ENCODE measurements at places on chromosomes 16 and 17.

- no peak for DNase-seq
Observed at GRCh38 chr17:70041540-70041939, 33.5 kb upstream of the KCNJ16 start.

- no peak for DNase-seq
Observed at GRCh38 chr17:12789075-12789480, 220 bp upstream of the ARHGAP44 start.

DNA sequence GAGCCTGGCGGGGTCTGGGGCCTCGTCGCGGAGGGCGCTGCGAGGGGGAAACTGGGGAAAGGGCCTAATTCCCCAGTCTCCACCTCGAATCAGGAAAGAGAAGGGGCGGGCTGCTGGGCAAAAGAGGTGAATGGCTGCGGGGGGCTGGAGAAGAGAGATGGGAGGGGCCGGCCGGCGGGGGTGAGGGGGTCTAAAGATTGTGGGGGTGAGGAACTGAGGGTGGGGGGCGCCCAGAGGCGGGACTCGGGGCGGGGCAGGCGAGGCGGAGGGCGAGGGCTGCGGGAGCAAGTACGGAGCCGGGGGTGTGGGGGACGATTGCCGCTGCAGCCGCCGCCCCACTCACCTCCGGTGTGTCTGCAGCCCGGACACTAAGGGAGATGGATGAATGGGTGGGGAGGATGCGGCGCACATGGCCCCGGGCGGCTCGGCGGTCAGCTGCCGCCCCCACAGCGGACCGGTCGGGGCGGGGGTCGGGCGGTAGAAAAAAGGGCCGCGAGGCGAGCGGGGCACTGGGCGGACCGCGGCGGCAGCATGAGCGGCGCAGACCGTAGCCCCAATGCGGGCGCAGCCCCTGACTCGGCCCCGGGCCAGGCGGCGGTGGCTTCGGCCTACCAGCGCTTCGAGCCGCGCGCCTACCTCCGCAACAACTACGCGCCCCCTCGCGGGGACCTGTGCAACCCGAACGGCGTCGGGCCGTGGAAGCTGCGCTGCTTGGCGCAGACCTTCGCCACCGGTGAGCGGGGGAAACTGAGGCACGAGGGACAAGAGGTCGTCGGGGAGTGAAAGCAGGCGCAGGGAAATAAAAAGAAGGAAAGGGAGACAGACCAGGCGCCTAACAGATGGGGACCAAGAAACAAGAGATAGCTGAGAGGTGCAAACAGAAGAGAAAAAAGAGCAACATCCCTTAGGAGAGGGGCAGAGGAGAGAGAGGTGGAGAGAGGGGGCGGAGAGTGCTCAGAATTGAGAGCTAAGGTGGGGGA lies at the start of gene PNMT:
Gene PNMT (plus strand): TSS at position 509 of the 980 bp plus-strand sequence. CDS start 23 bp downstream, at position 532.
- DNase-seq: peak; percentile 83

DNA sequence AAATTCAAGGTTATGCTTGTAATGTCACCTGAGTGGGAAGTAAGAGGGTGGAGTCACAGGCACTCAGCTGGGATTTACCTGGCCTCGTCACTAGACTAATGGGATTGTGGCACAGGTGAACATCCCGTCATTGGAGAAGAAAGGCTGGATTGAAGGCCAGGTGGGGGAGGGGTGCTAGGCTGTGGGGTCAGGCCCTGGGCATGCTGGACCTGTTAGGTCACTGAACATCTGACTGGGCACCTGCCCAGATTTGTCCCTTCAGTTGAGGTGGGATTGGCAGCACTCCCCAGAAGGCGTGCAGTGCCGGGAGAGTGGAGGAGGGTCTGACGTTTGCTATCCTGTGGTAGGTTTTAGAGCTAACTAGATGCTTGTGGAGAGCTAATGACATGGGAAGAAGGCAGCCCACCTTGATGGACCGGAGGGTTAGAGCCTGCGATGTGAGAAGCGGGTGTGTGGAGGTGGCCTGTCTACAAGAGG lies 161.5 kb upstream of the ZNF267 start:
- DNase-seq: no peak

GRCh38 chr16:22335668-22336246 lies 38.5 kb downstream of the POLR3E start:
- no peak for DNase-seq

DNA sequence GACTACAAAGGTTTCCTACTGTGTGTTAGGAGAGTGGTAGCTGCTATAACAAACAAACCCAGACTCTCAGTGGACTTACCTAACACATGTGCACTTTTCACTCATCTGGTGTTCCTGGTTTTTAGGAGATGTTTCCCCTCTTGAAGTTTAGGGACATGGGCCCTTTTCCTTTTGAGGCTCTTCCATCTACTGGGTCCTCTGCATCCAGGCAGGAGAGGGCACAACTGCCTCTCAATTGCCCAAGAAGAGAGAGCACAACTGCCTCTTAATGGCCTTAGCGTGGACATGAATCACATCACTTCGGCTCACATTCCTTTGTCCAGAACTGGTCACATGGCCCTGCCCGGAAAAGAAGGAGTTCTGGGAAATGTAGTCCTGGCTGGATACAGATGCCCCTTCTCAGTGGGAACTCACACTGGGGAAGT lies 9.8 kb upstream of the TNRC6C start:
- no peak for DNase-seq

DNA sequence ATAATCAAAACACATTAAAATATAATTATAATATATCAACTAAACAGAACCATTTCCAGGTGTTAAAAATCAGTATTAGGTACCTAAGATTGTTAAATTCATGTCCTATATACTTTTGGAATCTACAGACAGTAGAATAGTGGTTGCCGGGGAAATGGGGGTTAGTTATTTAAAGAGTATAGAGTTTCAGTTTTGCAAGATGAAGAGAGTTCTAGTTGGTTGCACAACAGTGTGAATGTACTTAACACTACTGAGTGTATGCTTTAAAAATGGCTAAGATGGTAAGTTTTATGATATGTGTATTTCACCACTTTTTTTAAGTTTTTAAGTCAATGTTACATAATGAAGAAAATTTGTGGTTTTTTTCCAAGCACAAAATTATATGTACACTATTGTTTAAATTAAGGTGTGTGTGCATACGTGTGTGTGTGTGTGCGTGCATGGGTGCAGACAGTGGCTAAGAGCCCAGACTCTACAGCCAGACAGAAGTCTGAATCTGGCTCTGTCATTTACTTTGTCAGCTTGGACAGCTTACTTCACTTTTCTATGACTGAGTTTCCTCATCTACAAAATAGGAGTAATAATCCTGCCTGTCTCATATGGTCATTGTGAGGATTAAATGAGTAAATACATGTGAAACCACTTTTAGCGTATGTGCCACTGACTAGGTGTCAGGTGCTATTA lies 25.3 kb upstream of the PHAF1 start:
- no peak for DNase-seq
